Airway epithelial cell (primary cell): ENCODE measurements at places on chromosomes 6 and 20. TPM values are rescaled to one million over a fixed set of nuclear protein-coding genes. Genes with fewer than 3 reads are reported as not detected.

Gene RBM24
- 0.70 and 1.9 TPM in 2 replicates for total RNA-seq

Gene CASS4
- 0.21 TPM in 1 of 2 replicates, not detected in the other for total RNA-seq

Gene GPR6
- not detected in 2 replicates for total RNA-seq

Gene MMP24
- not detected in 2 replicates for total RNA-seq

Gene EPHA7
- total RNA-seq: not detected in 2 replicates

Gene ADGRB3
- not detected in 2 replicates for total RNA-seq

Gene NOX3
- not detected in 2 replicates for total RNA-seq

Gene POM121L2
- total RNA-seq: not detected in 2 replicates

Gene GPX5
- total RNA-seq: not detected in 2 replicates

Gene FAM83B
- 35.7 and 48.0 TPM in 2 replicates for total RNA-seq

Gene GPSM3
- total RNA-seq: 6.3 and 7.2 TPM in 2 replicates

Gene HLA-DQB1
- 0.21 and 2.0 TPM in 2 replicates for total RNA-seq

Gene SIRPB2
- 0.23 and 0.49 TPM in 2 replicates for total RNA-seq

Gene FRMD1
- total RNA-seq: 0.07 TPM in 1 of 2 replicates, not detected in the other

Gene RUNX2
- total RNA-seq: 2.5 and 3.1 TPM in 2 replicates

Gene RIPOR3
- 0.05 and 0.56 TPM in 2 replicates for total RNA-seq
